ENCODE measurements at places on chromosomes 6 and 20.

GRCh38 chr6:3222506-3223038, 4.9 kb downstream of the TUBB2B start:
- DNase-seq = no peak

DNA sequence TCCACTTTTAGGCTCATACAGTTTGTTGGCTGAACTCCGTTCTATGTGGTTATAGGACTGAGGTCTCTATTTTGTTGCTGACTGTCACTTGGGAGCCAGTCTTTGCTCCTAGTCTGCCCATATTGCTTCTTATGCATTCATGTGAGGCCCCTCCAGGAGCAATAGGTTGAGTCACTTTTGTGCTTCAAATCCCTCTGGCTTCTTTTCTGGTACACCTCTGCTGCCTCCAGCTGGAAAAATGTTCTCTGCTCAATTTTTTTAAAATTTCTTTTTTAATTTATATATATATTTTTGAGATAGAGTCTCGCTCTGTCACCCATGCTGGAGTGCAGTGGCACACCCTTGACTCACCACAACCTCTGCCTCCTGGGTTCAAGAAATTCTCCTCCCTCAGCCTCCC, 42.7 kb upstream of the NOX3 start:
- no peak for DNase-seq

GRCh38 chr6:30889921-30890645, 5.8 kb downstream of the DDR1 start:
- peak; percentile 49 for DNase-seq

GRCh38 chr6:83071707-83072106, 4.2 kb downstream of the DOP1A start:
- DNase-seq = no peak

DNA sequence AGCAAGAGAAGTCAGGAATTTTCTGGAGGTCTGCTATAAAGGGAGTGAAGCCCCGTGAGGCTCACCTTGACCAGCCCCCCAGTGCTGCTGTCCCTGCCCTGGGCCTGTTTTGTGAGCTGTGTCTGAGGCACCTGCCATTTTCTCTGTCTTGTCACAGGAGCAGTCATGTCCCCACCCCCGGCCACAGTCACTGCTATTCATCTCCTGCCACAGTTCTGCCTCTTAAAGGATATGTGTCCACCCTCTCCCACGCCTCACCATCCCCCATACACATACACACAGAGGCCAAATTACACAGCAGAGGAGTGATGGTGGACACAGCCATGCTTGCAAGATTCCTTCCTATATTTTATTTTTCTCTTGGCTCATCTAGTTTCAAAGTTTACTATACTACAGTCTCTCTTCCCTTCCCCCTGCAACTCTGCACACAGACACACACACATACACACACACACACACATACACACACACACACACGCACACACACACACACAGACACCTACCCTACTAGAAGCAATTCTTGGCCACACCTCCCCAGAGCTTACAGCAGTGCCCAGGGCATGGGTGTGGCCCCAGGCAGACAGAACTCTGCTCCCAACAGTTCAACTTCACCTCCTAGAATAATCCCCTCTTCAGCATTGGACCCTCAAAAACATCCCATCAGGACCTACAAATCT, 68.7 kb upstream of the TAB2 start:
- DNase-seq = no peak

GRCh38 chr20:43389211-43389610, 68.5 kb upstream of the SRSF6 start:
- no peak for DNase-seq

GRCh38 chr6:5729813-5730517, 276.8 kb downstream of the NRN1 start:
- no peak for DNase-seq

DNA sequence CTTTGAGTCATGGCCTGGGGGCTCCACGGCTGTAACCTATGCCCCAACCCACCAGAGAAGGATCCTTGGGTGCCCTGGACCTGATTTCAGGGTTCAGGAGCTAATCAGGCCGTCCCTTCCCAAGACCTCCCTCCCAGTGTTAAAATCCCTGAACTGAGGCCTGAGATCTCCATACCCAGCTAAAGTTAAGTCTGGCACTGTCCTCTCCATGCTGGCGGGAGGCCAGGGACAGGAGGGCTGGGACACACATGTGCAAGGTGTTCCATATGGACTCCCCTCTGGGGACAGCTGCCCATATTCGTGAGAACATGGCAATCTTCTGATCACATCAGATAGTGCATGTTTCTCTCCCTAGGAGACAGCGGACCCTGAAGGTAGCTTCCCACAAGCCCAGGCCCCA, 11.5 kb upstream of the TREML4 start:
- DNase-seq = no peak

DNA sequence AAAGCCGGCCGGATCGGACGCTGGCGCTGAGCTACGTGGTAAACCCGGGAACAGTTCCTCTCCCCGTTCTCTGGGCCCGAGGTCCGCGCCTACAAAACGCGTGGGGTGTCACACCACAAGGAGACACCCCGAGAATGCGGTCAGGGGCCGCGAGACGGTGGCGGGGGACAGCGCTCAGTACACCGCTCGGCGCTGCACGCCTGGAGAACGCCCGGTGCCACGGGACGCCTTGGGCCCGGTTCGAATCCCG, 670 bp downstream of the NCOA5 start:
- no peak for DNase-seq

GRCh38 chr20:1933465-1933870, 38.3 kb downstream of the SIRPA start:
- DNase-seq = peak; percentile 28

GRCh38 chr20:58587467-58587866, 63.6 kb upstream of the STX16 start:
- no peak for DNase-seq

- DNase-seq = no peak
Observed at GRCh38 chr6:3997177-3997770, 81.7 kb downstream of the FAM217A start.

DNA sequence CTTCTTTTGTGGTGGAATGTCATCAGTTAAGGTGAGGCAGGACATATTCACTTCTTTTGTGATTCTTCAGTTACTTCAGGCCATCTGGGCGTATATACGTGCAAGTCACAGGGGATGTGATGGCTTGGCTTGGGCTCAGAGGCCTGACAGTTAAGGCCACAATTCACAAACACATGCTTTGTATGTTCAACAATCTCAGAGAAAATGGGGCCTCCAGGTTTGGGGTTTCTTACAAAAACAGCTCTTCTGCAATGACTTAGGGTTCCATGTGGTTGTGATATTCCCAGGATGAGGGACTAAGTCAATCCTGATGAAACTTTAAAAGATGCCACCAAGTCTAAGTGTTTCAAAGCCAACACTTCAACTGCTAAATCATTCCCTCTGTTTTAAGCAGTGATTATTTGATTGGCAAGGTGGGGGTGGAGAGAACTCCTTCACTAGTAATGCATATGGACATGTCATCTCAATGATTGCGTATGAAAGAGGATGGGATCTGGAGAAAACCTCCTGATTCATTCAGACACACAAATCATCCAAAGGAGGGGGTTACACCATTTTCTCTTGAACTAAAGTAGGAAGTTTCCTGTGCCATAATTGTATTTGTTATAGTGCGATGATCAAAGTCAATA, 41.7 kb upstream of the HEY2 start:
- no peak for DNase-seq

GRCh38 chr6:32332433-32332832, 39.3 kb downstream of the TSBP1 start:
- no peak for DNase-seq

- no peak for DNase-seq
Observed at GRCh38 chr20:10065154-10065833, 30.5 kb downstream of the ANKEF1 start.

- DNase-seq = no peak
Observed at GRCh38 chr20:59346061-59346460, 45.6 kb downstream of the EDN3 start.

- no peak for DNase-seq
Observed at GRCh38 chr6:117423754-117424153, 2.0 kb downstream of the ROS1 start.

DNA sequence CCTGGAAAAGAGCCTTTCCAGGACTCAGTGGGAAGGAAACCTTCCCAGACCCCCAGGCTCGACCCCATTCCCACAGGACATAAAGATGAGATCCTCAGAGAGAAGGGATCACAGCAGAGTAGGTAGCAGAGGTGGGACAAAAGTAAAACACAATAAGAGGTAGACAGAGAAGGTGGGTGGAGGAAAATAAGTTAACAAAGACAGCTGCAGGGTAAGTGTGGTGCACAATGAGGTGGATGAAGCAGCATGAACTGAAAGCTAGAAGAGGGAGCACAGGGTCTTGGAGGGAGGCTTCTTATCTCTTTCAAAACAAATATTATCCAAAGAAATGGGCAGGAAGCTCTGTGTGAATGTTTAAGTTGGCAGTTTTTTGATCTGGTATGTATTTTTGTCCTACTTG, 14.0 kb upstream of the MAP7 start:
- no peak for DNase-seq

GRCh38 chr20:50138479-50139393, 14.8 kb downstream of the PEDS1 start:
- no peak for DNase-seq

DNA sequence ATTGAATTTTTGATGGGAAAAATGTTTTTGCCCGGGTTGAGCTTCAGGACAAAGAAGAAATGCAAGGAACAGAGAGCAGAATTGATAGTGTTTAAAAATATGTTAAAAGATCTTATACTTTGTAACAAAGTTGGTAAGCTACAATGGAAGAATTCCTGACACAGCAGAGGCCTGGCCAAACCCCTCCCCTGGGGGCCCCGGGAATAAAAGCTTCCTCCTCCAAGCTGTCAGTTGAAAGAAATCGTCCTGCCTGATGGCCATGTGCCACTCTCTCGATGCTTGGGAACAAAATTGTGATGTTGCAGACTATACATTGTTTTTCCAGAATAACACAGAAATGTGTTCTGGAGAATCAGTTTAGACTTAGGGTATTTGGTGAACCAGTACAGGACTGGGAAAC, 14.2 kb upstream of the TOX2 start:
- DNase-seq = no peak

DNA sequence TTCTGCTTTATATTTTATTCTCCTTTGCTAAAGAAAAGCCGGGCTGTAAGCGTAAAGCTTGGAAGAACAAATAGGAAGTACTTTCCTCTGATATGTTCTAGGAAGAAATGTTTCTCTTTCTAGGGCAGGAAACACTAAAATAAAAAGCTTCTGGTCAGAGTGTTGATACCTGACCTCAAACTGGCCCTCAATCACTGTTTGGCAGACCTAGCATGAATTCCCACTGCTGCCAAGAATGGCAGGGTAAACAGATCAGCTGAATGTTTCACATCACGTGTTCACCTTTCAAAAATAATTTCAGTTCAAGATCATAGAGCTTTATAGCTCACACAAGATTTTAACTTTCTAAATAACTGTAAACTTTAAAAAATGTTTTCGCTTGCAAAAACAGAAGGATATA, 2.9 kb downstream of the MPC1 start:
- DNase-seq = no peak

DNA sequence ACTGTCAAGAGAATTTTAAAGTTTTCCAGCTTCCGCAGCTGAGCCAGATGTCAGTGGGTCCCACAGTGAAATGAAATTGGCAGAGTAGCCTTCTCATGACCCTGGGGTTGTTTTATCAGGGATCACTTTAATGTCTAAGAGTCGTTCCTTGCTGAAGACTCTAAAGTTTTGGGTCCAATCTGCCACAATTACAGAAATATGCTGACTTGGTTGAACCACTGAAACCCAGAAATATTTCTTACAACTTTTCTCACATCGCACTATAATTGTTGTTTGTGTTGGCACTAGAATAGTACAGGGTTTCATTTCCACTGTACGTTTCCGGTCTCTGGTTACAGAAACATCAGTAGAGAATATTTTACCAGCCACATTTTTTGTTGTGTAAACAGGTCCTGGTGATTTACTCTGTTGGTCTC, 109.0 kb downstream of the HMGCLL1 start:
- DNase-seq = no peak

GRCh38 chr20:9660236-9660868, 146.0 kb downstream of the LAMP5 start:
- DNase-seq = no peak

- no peak for DNase-seq
Observed at GRCh38 chr6:69693762-69694161, 103.0 kb downstream of the LMBRD1 start.

DNA sequence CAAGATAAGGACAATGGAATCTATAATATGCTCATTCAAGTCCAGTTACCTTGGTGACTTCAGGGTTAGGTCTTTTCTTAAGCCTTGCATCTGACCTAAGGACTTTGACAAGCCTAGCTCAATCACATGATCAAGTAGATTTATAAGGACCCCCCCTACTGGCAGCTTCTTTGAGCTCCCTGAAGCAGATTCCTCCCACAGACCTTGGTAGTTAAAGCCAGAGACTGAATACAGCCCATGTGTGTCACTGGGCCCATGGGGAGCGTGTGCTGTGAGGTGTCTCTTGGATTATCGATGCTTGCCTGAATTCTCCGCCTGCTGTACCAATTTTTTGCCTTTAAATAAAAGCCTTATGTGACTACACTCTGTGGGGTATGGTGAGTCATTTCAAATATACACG, 372.7 kb upstream of the RGS17 start:
- DNase-seq = peak; percentile 36

- DNase-seq = no peak
Observed at GRCh38 chr6:11219400-11219834, 13.1 kb downstream of the NEDD9 start.

- DNase-seq = no peak
Observed at GRCh38 chr20:24027229-24027628, 38.6 kb upstream of the GGTLC1 start.

DNA sequence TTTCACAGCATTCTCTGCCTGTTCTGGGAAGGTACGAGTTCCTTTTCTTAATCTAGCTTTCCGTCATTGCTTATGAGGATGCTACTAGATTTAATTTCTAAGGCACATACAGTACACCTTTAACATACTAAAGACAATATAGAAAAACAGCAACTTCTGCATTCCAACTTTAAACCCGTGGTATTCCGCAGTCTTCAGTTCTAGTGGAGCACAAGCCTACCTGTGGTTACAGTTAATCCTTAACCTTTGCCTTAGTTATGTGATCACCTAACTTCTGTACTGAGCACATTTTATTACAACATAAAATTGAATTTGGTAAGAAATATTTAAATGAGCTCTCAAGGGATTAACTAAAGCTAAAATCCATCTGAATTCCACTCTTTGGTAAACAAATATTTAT, 289.5 kb downstream of the BTBD9 start:
- no peak for DNase-seq

DNA sequence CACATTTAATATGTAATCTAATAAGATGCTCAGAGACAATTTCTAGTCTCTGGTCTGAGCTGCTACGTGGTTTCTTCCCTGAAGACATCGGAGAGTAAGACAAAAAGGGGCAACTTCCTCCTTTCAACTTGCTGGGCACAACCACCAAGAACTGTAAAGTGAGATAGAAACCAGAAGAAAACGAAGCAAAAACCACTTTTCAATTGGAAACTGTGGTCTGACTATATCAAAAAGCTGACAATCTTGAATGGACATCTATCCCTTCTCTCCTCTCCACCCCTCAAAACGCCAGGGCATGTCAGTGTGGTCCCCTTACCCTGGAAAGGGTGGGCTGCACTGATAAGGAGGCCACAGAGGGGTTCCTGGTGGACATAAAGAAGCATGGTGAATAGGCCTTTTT, 269.1 kb downstream of the CD83 start:
- no peak for DNase-seq

GRCh38 chr6:48613231-48613949, 502.4 kb upstream of the PTCHD4 start:
- DNase-seq = no peak

GRCh38 chr6:84652356-84653026, 111.9 kb downstream of the TBX18 start:
- DNase-seq = no peak

GRCh38 chr6:41524634-41525011, 21.6 kb upstream of the FOXP4 start:
- DNase-seq = no peak
